ENCODE measurements at places on chromosomes 6 and 20.

GRCh38 chr6:5514353-5514752 lies 253.0 kb downstream of the FARS2 start:
- no peak for DNase-seq

DNA sequence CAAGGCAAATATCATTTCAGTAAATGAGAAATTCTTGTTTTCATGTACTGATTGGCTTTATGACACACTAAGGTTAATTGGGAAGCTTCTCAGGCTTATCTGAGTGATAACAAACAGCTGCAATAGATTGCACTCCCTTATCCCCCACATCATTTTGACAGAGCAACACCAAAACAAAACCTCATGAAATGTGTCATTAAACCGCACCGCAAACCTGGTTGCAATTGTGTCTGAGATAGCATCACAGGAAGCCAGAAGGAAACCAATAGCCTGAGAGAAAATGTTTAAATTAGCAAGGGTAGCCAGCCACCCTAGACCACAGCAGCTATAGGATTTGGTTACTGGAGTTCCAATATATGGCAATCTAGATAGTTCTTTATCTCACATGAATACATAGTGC lies 31.6 kb upstream of the LAMA4 start:
- DNase-seq = peak; percentile 78

DNA sequence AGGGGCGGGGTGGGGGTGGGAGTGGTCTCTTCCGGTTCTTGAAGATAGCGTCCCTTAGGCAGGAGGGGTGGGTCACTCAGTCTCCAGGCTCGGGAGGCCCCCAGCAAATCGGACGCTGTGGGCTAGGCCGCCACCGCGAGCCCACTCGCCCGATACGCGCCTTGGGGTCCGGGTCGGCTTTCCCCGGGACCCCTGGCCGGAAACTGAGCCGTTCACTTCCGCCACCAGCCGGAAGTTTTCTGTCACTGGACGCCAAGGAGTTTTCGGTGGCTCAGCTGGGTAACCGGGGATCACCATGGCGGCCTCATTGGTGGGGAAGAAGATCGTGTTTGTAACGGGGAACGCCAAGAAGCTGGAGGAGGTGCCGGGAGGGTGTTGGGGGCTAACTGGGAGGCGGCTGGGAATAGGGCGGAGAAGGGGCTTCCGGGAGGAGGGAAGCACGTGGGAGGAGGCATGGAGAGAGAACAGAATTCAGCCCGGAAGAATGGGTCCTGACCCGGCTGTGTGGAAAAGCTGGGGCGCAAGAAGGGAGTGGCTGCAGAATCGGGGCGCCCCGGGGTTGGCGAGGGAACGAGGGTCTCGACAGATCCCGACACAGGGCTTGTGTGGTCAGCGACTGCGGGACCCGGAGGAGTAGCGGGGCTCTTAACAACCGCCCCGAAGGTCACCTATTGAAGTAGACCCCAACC lies at the start of gene ITPA:
Gene ITPA (plus strand): TSS at position 242 of the 689 bp plus-strand sequence. CDS start 54 bp downstream, at position 296.
- peak; percentile 75 for DNase-seq

DNA sequence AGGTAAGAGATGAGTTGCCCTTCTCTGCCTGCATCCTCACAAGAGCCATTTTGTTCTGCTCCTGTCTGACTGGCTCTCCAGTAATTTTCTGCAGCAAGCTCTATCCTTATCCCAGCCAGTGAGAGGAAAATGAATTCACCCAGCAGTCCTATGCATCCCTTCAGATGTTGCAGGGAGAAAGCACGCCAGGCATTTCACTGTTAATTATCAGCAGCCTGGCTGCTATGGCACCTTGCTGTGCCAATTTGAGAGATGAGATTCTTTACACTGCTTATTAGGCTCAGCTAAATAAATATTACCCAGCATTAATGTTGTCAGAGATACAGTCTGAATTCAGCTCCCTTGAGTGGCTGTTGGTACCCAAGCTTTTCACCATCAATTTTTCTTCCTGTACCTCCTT lies 61.1 kb upstream of the SNAP25 start:
- DNase-seq = no peak

DNA sequence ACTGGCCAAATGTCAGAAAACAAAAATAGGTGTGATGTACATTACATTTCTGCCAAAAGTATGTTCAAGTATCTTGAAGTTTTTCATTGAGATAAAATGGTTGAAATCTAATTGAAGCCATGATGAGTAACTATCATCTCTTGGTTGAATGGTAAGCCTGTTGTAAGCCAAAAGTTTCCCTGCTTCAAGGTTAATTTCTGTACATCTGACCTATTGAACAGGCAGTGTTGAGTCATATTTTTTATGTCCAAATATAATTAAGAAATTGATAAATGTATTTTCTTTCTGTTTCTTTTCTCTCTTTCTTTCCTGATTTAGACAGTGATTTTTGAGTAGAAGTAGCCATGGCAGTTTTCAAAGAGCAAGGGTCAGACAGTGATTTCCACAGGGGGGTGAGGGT lies 4.4 kb downstream of the RREB1 start:
- no peak for DNase-seq

DNA sequence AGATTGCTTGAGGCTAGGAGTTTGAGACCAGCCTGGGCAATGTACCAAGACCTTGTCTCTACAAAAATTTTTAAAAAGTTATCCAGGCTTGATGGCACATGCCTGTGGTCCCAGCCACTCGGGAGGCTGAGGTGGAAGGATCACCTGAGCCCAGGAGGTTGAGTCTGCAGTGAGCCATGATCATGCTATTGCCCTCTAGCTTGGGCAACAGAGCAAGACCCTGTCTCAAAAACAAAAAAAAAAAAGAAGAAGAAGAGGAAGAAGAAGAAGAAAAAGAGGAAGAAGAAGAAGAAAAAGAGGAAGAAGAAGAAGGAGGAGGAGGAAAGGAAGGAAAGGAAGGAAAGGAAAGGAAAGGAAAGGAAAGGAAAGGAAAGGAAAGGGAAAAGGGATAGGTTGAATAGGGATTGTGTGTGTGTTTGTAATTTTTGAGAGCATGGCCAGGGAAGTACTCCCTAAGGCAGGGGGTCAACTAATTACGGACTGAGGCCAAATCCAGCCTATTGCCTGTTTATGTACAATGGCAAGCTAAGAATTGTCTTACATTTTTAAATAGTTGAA lies 43.0 kb upstream of the ZNF217 start:
- DNase-seq = no peak

DNA sequence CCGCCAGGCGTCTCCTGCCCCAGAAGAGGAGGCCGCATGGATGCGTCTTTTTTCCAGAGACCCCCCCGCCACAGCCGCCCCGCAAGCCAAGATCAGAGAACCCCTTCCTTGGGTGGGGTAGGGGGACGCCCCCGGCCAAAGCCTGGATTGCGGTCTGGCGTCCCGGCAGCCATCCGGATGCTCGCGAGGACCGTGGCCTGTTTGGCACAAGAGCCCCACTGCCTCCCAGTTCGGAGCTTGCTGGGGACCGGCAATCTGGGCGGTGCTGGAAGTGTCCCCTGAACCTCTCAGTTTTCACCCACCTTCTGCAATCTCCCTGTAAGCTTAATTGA lies 924 bp downstream of the FAM162B start:
- no peak for DNase-seq

GRCh38 chr6:1795910-1796309 lies 186.2 kb downstream of the FOXC1 start:
- no peak for DNase-seq

GRCh38 chr6:91392951-91393350 lies 806.1 kb upstream of the MAP3K7 start:
- no peak for DNase-seq

- DNase-seq = no peak
These were observed 47.6 kb upstream of the RBM24 start for GRCh38 chr6:17233531-17233930.

- no peak for DNase-seq
These were observed 806.1 kb downstream of the TENT5A start for GRCh38 chr6:80946402-80946801.

- peak; percentile 96 for DNase-seq
These were observed at the start of gene NAA20 for GRCh38 chr20:20017001-20017843. Gene NAA20, plus strand, starts transcription at chr20:20017362. Its CDS starts 35 bp downstream, at chr20:20017397.

DNA sequence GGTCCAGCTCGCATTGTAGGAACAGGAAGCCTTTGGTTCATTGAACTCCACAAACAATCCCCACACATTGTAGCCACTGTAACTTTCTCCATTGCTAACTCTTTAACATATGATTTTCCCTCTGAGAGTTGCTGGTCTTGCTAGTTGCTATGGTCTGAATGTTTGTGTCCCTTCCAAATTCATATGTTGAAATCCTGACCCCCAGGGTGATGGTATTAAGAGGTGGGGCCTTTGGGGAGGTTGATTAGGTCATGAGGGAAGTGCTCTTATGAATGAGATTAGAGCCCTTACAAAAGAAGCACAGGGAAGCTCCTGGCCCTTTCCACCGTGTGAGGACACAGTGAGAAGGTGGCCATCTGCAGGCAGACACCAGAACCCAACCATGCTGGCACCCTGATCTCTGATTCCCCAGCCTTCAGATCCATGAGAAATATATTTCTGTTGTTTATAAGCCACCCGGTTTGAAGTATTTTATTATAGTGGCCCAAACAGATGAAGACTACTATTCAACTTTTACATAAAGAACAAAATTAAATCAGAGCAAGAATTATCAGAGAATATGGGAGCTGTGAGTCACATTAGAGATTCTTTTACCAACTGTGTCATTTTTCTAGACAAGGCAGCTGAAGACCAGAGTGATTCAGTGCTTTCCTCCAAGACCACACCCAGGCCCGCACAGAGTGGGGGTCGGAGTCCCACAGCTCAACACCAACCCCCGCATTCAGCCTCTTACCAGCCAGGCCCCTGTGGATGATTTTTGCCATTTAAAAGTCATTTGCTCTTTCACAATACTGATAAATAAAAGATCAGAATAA lies 143.0 kb downstream of the SAMD5 start:
- DNase-seq = no peak

GRCh38 chr6:95099410-95099809 lies 477.9 kb upstream of the MANEA start:
- DNase-seq = no peak

- no peak for DNase-seq
These were observed 34.0 kb upstream of the FANCE start for GRCh38 chr6:35417979-35418661.
